ENCODE measurements at places on chromosomes 6 and 20.

- no peak for DNase-seq
Measured at GRCh38 chr20:46027245-46027853, 1.7 kb upstream of the SLC12A5 start.

DNA sequence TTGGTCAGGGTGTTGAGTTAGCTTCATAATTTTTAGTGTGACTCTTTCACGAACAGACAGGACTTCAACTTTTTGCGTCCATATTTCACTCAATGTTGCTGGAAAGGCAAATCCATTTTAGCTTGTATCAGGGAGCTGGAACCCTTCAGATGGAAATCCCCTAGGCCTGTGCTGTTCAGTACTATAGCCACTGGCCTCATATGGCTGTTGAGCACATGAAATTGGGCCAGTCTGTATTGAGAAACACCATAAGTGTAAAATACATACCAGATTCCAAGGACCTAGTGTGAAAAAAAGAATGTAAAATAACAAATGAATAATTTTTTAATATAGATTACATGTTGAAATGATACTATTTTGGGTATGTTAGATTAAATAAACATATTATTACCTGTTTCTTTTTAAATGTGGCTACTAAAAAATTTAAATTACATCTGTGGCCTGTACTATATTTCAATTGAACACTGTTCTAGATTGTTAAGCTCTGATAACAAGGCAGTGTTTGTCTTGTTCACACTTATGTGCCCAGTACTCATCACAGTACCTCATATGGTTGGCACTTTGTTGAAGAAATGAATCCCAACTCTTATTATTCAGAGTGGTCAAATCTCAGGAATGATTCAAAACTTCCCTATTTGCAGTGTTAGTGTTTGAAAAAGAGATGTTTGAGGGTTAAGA, 34.3 kb downstream of the CTNNBL1 start:
- no peak for DNase-seq

DNA sequence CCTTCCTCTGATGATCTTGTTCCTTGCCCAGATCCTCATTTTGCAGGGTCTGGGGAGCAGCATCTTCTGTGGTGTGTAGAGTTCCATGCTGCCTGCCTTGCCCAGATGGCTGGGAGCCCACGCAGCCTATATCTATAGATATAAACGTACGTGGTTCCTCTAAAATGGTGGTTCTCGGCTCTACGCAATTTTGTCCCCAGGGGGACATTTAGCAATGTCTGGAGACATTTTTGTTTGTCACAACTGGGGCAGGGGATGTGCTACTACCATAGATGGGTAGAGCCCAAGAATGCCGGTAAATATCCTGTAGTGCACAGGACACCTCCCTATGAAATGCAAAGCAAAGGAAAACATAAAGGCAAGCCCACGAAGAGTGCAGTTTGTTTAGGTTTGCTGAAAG, 98.4 kb upstream of the SPACA1 start:
- no peak for DNase-seq

DNA sequence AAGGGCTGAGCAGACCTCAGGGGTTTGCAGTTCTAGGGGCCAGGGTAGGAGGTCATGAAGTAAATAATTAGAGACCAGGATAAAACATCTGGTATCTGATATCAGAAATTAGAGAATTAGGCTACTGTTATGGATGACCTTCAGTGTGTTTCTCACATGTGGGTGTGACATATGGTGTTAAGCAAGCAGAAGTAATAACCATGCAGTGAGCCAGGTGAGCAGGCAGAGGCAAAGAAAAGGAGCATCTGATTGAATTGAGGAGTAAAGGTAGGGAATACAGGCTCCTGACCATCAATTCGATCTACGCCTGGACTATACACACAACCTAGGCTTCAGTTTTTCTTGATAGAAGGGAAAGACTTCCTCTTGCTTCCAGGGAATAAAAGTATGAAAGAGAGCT, 34.7 kb upstream of the MAP3K7 start:
- DNase-seq: no peak

GRCh38 chr6:151103266-151103665, 136.5 kb upstream of the AKAP12 start:
- no peak for DNase-seq

- DNase-seq: no peak
Measured at GRCh38 chr20:49614338-49615050, 46.6 kb upstream of the PTGIS start.

GRCh38 chr6:91669871-91670268, 1083.0 kb upstream of the MAP3K7 start:
- no peak for DNase-seq

DNA sequence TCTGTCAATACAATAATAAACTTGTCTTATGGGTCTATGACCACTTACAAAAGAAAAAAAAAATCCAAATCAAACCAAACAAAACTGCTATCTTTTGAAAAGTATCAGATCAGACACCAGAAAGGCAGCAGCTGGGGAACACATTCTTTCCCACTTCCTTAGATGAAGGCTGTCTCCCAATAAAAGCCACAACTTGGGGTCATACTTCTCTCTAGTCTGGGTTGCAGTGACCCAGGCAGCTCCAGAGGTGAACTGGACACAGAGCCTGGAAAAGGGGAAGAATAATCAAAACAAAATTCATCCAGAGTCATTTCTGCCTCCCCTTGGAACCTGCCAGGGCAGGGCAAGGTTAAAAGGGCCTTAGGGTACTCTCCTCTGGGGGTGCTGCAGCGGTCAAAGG, 19.1 kb downstream of the ATXN1 start:
- no peak for DNase-seq

GRCh38 chr20:51211191-51211590, 188.3 kb upstream of the KCNG1 start:
- no peak for DNase-seq

GRCh38 chr6:88493717-88494116, 327.6 kb upstream of the CNR1 start:
- DNase-seq: no peak

GRCh38 chr6:113809826-113810225, 47.3 kb upstream of the MARCKS start:
- DNase-seq: no peak

DNA sequence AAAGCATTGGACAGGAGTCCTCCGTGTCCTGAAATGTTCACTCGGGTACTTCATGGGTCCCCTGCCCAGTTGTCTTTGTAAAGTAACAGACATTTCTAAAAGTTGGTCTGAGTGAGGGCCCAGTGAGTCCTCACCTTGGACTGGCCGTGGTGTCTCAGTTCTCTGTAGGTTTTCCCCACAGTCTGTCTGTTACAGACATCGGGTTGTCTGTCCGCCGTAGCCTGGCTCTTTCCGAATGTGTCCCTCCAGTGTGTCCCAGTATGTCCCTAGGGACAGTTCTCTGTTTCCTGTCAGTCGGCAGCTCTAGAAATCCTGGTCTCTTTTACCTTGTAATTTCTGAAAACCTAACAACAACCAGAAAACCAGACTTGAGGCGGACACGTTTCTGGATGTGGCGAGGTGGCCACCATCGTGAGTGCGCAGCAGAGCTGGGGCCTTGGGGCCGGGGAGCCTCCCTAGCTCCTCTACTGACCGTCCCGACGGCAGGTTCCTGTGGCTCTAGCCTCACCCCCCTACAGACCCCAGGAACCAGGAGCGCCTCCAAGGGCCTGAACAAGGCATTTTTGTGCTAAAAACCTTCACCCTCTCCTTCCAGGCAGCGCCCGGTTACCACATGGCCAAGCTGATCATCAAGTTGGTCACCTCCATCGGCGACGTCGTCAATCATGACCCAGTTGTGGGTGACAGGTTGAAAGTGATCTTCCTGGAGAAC, 42.2 kb downstream of the PYGB start:
- DNase-seq: no peak

GRCh38 chr6:68273297-68273696, 361.8 kb upstream of the ADGRB3 start:
- no peak for DNase-seq

GRCh38 chr6:108442770-108443520, 117.8 kb upstream of the FOXO3 start:
- no peak for DNase-seq

DNA sequence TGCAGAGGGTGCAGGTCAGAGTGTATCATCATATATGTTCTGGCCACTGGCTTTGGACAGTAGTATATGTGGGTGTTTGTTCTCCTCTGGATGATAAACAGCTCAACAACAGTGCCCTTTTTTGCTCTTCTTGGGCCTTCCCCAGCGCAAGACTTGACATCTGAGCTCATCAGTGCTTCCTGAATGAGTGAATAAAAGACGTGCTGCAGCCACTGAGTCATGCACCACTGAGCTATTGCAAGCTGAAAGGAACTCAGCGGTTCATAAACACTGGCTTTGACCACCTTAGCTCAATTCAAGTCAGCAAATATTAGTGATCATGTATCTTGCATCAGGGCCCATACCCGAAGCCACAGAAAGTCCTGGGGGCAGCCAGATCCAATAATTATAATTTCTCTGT, 105.3 kb upstream of the KCNG1 start:
- DNase-seq: no peak

GRCh38 chr6:1317302-1317815, 5.5 kb downstream of the FOXQ1 start:
- no peak for DNase-seq

DNA sequence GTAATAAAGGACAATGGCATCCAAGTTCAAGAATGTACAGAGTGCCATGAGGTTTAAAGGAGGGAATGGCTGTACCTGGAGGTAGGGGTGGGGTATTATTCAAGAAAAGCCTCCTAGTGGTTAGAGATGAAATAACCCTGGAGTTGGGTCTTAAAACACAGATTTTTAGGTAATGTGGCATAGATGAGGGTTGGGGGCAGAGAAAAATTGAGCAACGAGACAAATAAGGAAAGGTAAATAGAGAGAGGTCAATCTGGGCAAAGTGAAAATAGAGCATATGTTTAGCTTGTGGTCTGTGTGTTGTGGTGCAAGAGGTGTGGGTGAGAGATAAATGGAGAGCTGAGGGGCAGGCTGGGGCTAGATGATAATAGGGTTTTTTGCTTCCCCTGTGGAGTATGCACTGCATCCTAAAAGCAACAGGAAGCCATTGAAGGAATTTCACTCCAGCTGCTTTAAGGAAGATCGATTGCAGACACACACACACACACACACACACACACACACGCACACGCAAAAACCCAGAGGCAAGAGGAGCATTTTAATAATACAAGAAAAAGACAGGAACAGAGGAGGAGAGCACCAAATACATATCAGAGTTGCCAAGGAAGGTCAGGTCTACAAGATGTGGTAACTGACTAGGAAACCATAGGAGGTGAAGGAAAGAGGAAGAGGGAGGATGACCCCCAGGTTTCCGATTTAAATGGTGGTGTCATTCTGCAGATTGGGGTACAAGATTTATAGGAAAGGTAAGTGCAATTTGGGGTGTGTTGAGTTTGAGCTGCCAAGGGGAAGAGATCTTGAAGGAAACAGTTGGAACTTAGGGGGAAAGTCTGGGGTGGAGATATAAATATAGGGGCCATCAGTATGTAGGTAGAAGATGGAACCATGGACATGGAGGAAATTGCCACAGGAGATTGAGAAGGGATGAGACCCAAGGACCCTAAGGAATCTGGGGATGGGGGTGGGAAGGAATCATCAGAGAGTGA, 31.3 kb upstream of the ADGRF1 start:
- DNase-seq: no peak

GRCh38 chr6:157464653-157465535, 83.9 kb downstream of the ZDHHC14 start:
- DNase-seq: no peak

- DNase-seq: no peak
Measured at GRCh38 chr20:34181484-34181883, 59.7 kb upstream of the ASIP start.

GRCh38 chr6:111871725-111872400, 1.4 kb downstream of the FYN start:
- DNase-seq: no peak

DNA sequence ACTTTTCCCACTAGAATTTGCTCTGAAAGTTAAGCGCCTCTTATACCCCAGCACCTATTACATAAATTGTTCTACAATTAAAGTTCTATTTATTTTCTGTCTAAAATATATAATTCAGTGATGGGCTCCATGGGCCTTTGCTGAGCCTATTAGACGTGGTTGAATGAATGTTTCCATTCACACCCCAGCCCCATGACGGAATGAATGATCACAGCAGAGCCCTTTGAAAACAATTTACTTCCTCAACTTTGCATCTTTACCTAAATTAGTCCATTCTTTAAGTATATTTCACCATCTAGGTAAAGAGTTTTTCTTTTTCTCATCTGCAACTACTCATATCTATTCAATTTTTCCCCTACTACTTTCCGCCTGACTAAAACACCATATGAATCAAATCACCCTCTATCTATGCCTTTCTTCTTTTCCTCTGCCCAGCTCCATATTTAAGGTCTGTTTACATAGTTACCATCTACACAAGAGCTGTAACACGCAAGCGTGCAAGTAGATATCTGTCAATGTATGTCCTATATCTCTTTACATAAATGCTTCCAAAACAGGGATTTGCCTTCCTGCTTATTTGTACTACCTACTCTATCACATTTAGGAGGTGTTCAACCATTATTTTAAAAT, 69.7 kb downstream of the ECT2L start:
- DNase-seq: no peak

DNA sequence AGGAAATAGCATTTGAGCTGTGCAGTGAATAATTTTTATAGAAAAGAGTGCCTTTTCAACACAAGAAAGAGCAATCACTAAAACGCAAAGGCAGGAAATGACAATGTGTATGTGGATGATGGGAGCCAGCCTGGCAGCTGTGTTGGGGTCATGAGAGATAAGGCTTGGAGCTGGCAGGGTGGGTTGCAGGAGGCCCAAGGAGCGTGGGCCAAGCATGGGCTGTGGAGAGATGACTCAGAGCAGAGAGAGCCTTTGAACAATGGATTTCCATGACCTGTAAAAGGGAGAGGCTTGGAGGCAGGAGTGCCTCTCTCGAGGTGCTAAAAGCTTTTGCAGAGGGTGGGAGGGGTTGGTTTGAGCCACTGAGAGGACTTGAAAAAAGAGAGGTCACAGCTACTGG, 6.6 kb upstream of the TBC1D7 start:
- DNase-seq: no peak

DNA sequence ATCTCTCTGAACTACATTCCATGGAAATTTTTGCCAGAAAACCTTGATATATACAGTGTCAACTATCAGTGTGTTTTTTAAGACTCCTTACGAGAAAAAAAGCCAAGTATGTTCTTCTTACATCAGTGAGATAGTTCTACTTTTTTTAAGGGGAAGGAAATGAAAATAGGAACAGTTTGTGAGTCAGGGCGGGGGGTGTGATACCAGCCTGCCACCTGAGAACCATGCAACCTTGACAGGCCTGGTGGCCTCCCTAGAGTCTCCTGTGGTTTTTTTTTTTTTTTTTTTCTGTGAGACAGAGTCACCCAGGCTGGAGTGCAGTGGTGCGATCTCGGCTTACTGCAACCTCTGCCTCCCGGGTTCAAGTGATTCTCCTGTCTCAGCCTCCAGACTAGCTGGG, 96.3 kb upstream of the GCM1 start:
- DNase-seq: no peak

Measured in cerebellar nuclear complex (tissue), 1 donor.